ENCODE measurements at places on chromosomes 2 and 18. TPM values are rescaled to one million over a fixed set of nuclear protein-coding genes. Genes with fewer than 3 reads are reported as not detected.

The MERTK gene
- total RNA-seq = 4.2 TPM

The KLHL14 gene
- total RNA-seq = 0.52 TPM

The OLA1 gene
- 90.3 TPM for total RNA-seq

The TTC27 gene
- 23.5 TPM for total RNA-seq

The PAIP2B gene
- 5.7 TPM for total RNA-seq

The MARCO gene
- 0.52 TPM for total RNA-seq

The CCDC68 gene
- total RNA-seq = 0.52 TPM

The PRKAG3 gene
- 9.9 TPM for total RNA-seq

All from skeletal muscle tissue (tissue), 5 donors.